H1 (cell line): ENCODE measurements at places on chromosomes 1 and 21.
A peak's percentile ranks its signal among the peaks of the same experiment; 100 is the strongest.

DNA sequence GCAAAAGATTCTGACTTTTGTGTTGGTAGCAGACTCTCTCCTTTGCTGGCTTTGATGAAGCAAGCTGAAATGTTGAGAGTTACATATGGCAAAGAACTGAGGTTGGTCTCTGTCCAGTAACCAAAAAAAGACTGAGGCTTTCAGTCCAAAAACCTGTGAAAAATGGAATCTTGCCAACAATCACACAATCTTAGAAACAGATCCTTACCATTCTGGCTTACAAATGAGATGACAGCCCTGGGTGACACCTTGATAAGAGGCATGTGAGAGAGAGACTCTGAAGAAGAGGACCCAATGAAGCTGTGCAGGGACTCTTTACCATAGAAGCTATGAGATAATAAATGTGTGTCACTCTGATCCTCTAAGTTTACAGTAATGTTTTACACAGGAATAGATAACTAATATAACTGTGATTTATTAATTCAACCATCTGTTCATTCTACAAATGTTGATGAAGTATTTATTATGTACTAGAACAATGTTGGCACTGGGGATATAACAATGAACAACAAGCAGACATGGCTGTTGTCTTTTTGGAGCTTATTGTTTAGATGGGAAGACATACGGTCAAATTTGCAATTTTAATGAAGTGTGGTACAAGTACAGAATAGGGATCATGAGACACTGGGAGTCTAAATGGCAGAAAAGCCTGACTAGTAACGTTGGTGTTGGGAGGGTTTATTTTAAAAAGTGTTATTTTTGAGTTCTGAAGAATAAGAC, 251.0 kb downstream of the OLFM3 start:
- DNase-seq = no peak

- DNase-seq = no peak
These were observed 346.2 kb upstream of the SNX7 start for GRCh38 chr1:98315309-98315708.

DNA sequence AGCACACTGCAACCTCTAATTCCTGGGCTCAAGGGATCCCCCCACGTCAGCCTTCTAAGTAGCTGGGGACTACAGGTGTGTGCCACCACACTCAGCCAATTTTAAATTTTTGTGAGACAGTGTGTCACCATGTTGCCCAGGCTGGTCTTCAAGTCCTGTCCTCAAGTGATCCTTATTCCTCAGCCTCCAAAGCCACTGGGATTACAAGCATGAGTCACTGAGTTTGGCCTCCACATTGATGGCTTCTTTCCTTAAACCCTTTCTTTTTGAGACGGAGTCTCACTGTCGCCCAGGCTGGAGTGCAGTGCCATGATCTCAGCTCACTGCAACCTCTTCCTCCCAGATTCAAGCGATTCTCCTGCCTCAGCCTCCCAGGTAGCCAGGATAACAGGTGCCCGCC, 7.6 kb downstream of the KPNA6 start:
- no peak for DNase-seq

DNA sequence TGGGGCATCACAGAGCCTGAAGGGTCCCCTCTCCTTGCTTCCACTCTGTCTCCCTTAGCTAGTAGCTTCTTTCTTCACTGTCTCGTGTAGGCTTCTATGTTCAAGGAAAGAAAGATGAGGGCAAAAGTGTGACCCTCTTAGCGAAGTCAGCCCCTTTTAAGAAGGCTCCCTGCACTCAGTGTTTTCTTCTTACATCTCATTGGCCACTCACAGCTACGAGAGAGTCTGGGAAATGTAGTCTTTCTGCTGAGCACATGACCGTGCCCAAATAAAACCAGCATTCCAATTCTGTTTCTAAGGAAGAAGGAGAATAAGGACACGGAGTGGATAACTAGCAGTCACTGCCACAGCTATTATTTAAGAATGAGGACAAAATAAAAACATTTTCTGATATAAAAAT, 104.9 kb upstream of the TNR start:
- DNase-seq = no peak

DNA sequence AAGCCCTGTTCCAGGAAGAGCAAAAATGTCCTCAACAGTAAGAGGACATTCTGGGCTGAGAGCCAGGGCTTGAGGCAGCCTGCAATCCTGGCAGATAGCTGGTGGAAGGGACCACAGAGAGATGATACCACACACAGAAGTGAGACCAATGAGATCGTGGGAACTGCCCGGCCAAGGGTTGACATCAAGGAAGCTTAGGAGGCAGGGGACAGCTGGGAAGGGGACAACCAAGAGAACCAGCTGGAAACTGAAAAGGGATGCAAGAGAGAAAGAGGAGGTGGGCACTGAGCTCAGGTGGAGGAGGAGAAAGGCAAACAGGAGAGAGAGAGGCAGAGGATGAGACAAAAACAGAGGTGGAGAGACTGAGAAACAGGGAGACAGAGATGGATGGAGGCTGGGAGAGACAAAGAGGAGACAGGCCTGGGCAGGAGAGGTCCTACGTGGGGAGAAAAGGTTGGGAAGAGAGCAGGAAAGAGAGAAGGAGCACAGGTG, 9.2 kb downstream of the PDZK1IP1 start:
- DNase-seq = no peak

DNA sequence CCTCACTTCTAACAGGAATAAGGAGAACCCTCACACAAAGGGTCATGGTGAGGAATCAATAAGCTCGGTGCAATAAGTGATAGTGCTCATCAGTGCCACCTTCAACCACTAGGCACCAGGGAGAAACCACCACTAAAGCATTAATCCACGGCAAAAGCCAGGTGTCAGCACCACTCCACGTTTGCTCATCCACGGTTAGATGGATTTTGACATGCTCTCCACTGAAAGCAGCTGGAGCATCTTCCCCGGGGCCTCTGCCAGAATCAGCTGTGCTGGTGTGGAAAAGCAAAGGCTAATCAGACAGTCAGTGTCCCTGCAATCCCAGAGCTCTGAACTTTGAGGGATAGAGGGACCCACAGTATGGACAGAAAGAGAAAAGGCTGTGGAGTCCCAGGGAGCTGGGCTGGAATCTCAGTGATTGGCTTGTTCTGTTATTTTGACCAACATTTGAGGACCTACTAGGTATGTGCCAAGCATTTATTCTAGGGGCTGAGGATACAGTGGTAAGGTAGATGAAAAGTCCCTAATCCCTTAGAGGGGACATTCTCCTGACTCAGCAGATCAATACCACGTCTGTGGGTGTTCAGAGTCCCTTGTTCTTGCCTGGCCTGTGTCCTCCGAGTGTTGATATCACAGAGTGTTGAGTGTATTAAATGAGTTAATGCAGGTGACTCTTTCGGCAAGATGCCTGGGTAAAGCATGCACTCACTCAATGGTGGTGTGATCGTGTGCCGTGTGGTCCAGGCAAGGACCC, 41.3 kb downstream of the FHAD1 start:
- DNase-seq = no peak

- no peak for DNase-seq
These were observed 24.1 kb upstream of the DESI2 start for GRCh38 chr1:244628789-244629188.

GRCh38 chr1:240946926-240947325, 335.0 kb upstream of the GREM2 start:
- no peak for DNase-seq

DNA sequence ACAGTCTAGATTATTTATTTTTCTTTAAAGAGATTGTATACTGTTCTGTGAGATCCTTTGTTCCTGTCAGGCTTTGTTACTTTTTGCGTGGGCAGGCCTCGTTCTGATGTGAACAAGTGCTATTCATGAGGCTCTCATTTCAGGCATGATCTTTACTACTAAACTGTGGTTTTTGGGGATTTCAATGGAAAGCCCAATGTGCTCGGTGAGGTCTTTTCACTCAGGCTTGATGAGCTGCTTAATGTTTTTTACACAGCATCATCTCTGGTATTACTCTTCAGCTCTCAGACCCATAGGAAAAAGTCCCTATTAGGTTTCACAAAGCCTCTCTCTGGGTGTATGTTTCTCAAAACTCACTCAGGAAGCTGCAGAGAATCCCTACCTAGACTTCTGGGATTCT, 419.4 kb downstream of the GPATCH2 start:
- DNase-seq = no peak

GRCh38 chr1:23617084-23617521, 57.8 kb upstream of the ID3 start:
- DNase-seq = no peak

DNA sequence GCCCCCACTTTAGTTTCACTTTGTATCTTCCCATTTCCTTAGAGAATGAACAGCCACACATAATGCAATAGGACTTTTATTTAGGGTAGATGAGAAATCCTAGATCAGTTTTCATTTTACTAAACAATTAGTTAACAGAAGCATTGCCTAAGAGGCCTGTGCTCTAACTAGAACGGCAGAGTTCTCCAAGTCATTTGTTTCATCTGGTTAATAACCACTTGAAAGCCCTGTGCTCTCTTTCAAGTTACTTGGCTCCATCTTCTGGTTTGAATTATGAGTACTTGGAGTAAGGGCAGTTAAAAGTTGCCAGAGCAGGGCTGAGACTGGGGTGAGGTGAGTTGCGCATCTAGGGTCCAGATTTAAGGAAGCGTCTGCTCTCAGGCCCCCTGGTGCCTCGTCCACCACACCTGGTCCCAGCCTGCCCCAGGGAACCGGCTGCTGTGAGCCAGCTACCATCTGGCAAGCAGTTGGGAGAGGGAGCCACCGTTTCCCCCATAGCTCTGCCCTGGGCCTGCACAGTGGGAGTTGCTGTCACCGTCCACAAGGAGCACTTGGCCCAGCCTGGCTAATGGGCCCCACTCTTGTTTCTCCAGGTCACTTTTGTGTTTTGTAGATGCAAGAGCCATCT, 18.1 kb upstream of the SLC44A3 start:
- DNase-seq = peak; percentile 19

DNA sequence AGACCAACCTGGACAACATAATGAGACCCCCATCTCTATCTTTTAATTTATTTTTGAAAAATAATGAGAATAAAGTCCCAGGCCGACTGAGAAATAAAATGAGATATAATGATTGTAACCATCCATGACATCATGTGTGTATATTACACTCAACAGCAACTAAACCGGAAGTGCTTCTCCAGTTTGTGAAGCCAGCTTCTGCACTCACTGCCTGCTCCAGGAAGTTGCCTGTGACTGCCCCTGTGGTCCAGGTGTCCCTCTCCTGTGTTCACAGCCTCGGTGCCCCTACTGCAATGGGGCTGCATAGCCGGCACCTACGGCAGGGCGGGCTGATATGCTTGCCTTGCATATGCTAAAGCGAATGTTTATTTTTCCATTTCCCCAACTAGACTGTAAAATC, 68.3 kb downstream of the SSBP3 start:
- no peak for DNase-seq

GRCh38 chr1:162055062-162055461, 14.4 kb upstream of the NOS1AP start:
- no peak for DNase-seq

DNA sequence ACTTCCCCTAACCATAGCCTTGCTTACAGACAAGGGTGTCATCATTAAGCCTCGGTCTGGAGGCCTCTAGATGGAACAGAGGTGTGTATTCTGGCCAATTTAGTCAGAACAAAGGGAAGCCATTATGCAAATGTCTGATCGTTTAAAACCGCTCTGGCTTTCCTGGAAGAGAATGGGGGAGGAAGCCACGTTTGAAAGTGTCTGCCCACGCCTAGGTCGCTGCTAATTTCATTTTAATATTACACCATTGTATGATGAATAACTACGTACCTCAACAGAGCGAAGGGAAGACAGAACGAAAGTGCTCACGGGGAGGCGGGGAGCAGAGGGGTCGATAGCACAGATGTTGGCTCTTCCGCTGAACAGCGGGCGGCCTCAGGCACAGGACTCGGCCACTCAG, 41.1 kb upstream of the CSF3R start:
- DNase-seq = no peak

- DNase-seq = peak; percentile 60
These were observed at the start of gene MX1 for GRCh38 chr21:41425954-41426675. Gene MX1 (plus strand): TSS chr21:41426239. CDS start chr21:41432071, 5,832 bp downstream.

GRCh38 chr1:101240041-101240430, 3.2 kb downstream of the S1PR1 start:
- no peak for DNase-seq
